Fibroblast of the conjunctiva (primary cell): ENCODE measurements at places on chromosomes 3 and 15.
A peak's percentile ranks its signal among the peaks of the same experiment; 100 is the strongest.

DNA sequence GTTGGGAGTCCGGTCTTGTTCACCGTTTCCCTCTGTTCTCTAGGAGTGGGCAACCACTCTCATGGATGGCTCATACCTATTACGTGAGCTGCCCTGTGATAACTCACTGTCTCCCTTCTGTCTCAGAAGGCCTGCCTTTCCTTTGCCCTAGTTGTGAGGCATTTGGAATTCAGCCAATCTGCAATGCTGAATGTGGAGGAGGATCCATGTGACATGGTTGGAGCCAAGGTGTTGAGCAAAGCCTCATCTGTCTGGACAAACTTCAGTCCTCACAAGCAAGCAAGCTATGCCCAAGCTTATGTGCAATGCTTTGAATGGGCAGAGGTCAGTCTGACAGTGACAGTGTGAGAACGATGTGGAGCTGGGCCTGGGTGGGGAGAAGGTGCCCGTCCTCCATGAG lies 37.8 kb upstream of the ATP10A start:
- DNase-seq = no peak

DNA sequence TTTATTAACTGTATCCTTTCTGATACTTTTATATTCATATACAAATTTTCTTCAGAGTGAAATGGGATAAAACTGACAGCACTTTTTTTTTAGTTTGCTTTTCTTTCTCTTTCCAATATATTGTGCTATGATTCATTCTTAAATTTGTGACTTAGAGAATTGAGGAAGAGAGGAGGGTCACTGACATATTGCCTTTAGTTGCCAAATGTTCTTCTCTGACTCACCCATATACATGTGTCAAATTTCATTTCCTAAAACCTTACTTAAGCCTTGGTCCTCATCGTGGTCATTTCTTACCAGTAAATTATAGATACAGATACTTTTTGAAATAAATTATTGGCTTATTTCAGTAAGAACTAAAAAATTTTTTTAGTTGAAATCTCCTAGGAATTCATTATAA lies 53.9 kb downstream of the CLASP2 start:
- peak; percentile 82 for DNase-seq

- no peak for DNase-seq
Measured at GRCh38 chr3:106629215-106629832, 747.9 kb upstream of the CCDC54 start.

GRCh38 chr3:42712344-42712648 lies 9.7 kb upstream of the HHATL start:
- no peak for DNase-seq

DNA sequence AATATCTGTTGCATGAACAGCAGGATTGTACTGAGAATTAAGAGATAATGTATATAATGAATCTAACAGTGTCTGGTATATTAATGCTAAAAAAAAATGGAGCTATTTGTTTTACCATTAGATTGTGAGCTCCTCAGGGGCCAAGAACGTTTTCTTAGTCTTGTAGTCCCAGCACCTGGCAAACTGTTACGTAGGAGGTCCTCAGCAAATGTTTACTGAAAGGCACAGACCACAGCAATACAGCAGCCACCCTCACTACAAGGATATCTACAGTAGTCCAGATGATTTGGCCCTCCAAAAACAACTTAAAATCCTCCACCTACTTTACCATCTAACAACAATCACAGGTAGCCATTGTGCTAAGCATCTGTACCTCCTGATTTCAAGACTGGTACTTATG lies 59.7 kb downstream of the MSL2 start:
- DNase-seq = no peak

DNA sequence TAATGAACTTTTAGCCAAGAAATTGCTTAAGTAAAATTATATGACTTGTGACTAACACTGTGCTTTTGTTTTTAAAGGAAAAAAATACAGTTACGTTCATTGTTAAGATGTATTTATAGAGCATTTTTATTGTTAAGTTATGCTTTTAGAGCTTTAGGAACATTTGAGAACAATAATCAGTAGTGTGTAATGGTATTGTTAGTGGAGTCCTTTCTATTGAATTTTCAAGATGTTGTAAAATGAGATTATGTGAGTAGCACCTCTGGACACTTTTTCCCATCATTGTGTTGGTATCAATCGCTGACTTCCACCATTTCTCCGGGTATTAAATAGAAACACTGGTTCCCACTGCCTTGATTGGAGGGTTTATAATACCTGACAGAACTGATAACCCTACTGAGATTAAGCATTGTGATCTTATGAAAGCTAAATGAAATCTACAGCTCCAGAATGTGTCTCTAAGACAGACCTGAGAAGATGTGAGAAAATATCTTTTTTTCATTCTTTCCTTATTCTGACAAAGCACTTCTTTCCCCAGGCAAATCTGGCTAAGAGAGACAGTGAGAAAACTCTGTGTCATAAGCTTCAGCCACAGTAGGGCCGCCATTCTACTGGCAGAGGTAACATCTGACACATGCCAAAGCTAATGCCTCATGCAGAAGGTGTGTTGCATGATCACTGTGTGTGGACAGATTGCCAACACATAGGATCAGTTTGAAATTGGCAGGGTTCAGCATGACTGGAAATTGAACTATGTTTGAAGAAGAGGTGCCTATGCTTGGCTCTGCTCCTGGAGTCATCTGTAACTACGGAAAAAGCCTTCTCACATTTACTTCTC lies 610.8 kb downstream of the MECOM start:
- DNase-seq = no peak

DNA sequence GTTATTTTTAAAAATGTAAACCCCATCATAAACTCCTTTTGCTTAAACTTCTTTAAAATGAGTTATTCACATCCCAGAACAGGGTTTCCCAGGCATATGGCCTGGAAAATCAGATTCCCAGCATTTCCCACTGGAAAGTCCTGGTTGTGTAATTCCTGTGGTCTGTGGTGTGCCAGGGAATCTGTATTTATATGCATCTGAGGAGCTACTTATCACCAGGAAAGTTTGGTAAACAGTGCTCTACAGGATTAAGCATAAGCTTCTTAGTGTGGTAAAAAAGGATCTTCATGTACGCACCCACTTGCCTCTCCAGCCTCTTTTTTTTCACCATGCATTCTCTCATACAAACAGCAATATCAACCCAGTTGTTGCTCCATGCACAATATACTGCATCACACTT lies 28.2 kb downstream of the MEIS2 start:
- DNase-seq = no peak

- DNase-seq = no peak
Measured at GRCh38 chr3:105284876-105285275, 81.8 kb upstream of the ALCAM start.

DNA sequence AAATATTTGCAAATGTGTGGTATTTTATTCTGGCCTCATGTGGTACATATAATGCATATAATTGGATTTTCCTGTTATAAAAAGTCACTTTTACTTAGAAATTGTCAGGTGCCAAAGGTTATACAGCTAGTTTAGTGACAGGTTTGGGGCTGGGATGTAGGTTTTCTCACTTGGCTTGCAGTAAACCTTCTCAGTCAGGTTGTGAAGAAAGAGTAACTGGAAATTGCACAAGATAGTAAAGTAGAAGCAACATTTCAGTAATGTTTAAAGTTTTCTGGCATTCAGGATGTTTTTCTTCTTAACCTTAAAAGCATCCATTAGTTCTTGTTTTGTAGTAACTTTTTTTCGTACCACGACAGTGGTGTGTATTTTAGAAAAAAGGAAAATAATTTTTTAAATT lies 53.9 kb downstream of the MEF2A start:
- DNase-seq = no peak

DNA sequence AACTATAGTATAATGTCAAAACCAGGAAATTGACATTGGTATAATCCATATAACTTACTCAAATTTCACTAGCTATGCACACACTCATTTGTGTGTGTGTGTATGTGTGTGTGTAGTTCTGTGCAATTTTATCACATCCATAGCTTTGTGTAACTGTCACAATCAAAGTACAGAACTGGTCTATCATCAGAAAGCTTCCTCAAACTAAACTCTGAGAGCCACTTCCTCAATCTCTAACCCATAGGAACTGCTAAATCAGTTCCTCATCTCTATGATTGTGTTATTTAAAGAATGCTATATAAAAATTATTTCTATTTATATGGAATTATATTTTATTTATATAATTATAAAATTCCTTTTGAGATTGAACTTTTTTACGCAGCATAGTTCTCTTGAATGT lies 18.1 kb downstream of the LNP1 start:
- DNase-seq = no peak

- DNase-seq = no peak
Measured at GRCh38 chr3:58979840-58980239, 70.0 kb downstream of the CFAP20DC start.

DNA sequence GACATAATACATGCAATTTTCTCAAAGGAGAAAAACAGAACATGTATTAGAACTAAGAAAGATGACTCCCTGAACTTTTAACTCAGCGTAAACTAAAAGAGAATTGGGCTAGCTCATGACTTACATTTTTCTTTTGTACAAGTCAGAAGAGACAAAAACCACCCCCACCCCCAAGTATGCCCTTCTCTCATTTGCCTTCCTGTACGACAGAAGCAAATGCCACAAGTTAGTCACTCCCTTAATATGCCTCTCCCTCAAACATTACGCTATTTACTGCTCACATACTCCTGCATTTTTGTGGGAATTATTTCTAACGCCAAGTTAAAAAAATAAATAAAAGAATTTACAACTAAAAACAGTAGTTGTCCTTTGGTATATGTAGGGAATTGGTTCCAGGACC lies 22.0 kb downstream of the CPEB1 start:
- no peak for DNase-seq

DNA sequence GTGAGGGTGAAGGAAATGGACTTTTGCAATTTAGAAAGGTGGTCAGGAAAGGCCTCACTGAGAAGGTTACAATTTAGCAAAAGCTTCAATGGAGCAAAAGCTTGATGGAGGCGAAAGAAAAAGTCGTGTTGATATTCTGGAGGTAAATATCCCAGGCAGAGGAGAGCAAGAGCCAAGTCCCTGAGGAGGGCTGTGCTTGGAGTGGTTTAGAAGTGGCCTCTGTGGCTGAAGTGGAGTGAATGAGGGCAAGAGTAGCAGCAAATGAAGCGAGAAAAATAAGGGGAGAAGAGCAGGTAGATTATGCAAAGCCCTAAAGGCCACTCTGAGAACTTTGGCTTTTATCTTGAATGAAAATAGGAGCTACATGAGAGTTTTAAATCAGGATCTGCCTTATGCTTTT lies 54.1 kb downstream of the GUCA1C start:
- DNase-seq = no peak

- DNase-seq = no peak
Measured at GRCh38 chr3:175748087-175748730, 889.1 kb downstream of the NAALADL2 start.

- no peak for DNase-seq
Measured at GRCh38 chr3:25292595-25292994, 135.5 kb upstream of the RARB start.
